Muscle of back (tissue), 13 donors: ENCODE measurements at places on chromosomes 7 and 10. TPM values are rescaled to one million over a fixed set of nuclear protein-coding genes. Genes with fewer than 3 reads are reported as not detected.

DNA sequence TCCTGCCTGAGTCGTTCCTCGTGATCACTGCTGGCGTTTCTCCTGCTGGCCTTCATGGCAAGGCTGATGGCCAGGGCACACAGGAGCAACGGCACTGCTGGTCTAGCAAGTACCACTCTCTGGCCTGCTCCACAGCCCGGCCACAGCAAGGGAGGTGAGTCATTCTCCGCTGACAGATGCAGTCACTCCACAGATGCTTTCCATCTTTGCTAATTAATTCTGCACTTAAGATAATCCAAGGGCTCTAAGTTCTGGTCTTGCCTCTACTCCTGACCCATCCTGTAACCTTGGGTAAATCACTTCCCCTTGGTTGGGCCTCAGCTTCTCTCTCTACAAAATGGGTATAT, 244.4 kb downstream of the RPS24 start:
- no peak for DNase-seq

The SLC13A4 gene
- 1.3 TPM for polyA plus RNA-seq

The FKBP6 gene
- 0.22 TPM for polyA plus RNA-seq

DNA sequence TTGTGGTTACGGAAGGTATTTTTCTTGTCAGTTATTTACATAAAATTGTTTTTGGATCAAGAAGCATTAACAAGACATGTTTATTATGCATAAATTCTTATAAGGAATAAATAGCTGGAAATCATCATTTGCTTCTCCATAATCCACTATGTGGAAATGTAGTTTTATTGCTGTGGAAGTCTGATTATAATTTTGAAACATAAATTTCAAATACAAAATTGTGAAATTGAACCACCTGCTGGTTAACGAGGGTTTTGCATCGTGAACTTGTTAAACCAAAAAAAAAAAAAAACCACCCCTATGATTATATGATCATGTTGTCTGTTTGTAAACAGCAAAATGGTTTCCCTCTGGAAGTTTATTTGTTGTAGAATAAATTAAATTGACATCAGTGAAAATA, 25.9 kb downstream of the ABRAXAS2 start:
- DNase-seq, result peak; percentile 25

The ZFAND2A gene
- 15.9 TPM for polyA plus RNA-seq

GRCh38 chr7:19932549-19933249, 159.3 kb upstream of the TMEM196 start:
- no peak for DNase-seq

DNA sequence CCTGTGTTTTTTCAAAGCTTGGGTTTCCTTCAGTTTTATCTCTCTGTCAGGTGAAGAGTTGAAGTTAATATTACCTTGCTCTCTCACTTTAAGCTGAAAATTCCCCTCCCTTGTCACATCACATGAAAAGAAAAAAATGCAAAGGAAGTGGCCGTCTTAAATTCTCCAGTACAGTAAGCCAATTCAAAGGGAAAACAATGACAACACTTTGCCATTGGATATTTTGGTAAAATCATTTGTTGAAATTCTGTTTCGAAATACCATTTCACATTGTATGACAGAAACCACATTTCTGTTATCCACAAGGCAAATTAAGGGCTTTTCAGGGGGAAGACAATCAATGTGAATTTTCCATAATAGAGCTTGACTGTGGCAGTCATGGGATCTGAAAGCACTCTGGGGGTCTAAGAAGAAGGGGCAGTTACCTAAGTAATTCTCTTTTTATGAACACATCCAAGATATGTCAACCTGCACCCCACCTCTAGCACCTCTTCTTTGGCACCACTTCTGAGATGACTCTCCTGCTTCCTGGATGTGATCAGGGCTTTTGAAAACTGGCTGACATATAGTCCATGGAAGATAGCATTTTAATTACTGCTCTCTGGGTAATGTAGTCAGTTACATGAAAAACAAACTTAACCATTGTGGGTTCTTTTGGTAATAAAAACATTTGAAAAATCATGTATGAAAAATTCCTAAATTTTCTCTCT, 63.8 kb downstream of the ENTPD1 start:
- DNase-seq, result no peak

- no peak for DNase-seq
Observed at GRCh38 chr10:110370006-110370405, 65.3 kb upstream of the SMNDC1 start.

DNA sequence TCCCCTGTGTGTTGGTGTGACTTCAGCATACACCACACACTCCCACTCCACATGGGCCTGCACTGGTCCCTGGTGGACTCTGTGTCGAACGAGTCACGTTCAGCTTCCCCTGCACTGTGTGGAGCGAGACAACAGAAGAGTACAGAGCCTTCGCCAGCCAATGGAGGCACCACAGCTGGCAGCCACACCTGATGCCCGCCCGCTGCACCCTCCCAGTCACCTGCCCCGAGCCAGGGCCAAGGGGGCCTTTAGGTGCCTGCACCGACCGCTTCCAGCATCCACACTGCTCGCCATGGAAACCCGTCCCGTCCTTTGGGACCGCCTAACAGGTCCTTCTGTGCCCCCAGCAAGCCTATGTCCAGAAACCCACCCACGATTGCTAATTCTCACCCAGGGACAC, 9.2 kb downstream of the FOXL3 start:
- no peak for DNase-seq

- DNase-seq, result no peak
Observed at GRCh38 chr10:111037858-111038257, 39.0 kb upstream of the ADRA2A start.

GRCh38 chr7:113289140-113289740, 170.9 kb upstream of the SMIM30 start:
- DNase-seq, result no peak

GRCh38 chr10:4894335-4894734, 68.3 kb downstream of the AKR1E2 start:
- DNase-seq, result no peak

DNA sequence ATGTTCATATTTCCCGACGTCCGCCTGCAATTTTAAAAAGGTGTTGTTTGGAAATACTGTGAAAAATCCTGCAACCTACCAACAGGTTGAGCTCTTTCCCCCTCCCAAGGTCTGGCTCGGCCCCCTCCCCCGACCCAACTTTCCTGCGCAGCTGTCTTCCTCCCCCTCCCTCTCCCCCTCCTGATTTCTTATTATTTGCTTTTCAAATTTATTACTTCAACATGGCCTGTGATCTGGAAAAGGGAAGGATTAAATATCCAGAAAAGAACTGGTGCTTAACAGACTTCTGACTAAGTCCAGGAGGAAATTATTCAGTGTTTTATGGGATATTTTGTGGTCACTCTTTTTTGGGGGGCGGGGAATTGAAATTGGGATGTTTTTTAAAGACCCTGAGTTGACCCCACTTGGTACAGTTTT, 2.4 kb downstream of the ARID5B start:
- DNase-seq, result no peak

The OR2A7 gene
- polyA plus RNA-seq, result 2.7 TPM

DNA sequence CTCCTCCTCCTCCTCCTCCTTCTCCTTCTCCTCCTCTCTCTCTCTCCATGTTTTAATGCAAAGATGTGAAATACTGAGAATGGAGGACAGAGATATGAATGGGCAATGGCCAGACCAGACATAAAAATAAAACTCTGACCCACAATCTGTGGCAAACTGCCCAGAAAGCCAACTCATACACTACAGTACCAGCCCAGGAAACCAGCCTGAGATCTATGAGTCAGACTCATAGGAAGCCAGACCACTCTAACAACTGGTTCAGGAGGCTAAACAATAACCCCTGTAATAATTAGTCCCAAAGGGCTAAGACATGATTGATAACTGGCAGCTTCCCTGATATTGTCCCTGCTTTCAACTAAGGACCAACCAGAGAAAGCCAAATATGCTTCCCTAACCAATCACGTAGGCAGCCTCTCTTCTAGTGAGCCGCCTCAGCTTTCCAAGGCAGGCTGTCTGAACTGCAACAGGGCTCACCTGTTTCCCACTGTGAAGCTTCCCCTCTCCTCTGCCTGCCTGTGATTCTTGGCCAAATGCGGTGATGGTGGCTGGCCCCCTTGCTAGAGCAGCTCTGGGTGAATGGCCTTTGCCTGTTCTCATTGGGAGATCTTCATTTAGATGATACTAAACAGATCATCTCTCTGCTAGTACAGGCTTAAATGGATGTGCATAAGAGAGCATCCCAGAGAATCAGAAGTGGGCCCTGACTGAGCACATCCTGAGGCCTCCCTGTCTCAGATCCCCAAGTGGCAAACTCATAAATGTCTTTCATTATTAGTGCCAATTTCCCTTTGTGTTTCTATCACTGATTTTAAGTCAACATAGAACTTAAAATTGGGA, 817.6 kb downstream of the TNS3 start:
- no peak for DNase-seq

DNA sequence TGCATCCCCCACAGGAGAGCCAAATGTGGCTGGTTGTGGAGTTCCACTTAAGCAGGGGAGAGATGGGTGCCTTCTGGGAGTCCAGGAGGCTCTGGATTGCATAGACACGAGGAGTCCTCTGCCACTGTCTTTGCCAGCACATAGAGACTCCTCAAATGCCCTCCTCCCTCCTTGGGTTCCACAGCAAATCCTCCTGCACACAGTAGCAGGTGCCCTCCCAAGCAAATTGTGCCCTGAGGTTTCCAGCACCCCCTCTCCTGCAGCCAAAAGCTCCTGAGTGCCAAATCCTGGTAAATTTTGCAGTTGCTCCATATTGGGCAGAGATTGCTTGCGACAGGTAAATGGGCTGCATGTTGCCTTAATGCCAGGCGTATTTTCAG, 5.8 kb downstream of the EVX1 start:
- no peak for DNase-seq

The CLRN3 gene
- not detected for polyA plus RNA-seq

The CALHM3 gene
- polyA plus RNA-seq, result not detected

DNA sequence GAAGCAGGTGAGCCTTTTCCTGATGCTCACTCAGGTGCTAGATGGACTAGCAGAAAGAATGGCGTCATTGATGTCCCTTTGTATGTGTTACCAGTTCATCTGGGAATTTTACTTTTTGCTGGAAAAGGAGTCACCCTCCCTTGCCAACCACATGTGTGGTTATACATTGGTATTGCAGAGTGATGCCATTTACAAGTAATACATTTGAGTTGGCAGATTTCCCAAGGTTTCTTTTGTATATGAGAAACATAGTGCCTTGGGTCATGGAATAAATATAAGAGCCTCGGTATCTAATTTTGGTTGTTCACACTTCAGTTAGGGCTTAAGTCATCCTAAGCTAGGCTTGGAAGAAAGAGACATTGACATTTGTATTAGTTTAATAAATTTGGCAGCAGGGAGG, 10.4 kb upstream of the ATXN7L1 start:
- DNase-seq, result no peak

GRCh38 chr10:132938472-132939339, 3.7 kb downstream of the CFAP46 start:
- DNase-seq, result no peak

- DNase-seq, result peak; percentile 68
Observed at GRCh38 chr10:110803830-110804338, 67.8 kb upstream of the PDCD4 start.

- no peak for DNase-seq
Observed at GRCh38 chr10:64486149-64486548, 964.9 kb downstream of the REEP3 start.

The ACSM6 gene
- polyA plus RNA-seq, result 0.09 TPM

The CFAP43 gene
- 0.32 TPM for polyA plus RNA-seq

- DNase-seq, result peak; percentile 70
Observed at GRCh38 chr10:31321396-31321941, 2.5 kb downstream of the ZEB1 start.

GRCh38 chr10:102504179-102504975, 605 bp downstream of the SUFU start:
- DNase-seq, result peak; percentile 36

DNA sequence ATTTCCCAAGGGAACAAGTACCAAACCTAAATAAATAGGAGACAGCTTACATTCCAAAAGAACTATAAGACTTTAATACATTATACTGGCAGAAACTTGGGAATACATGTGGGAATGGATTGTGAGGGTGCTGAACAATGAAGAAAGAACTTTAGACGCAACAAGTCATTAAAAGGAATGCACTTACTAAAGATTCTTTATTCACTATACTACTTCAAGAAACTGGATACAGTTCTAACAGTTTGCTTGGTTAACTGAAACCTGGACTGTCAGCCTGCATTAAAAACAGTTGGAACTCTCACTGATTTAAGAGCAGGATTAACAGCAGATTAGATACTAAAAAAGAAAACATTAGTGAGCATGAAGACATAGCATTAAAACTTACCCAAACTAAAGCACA, 12.0 kb downstream of the CACUL1 start:
- no peak for DNase-seq

The VWA2 gene
- polyA plus RNA-seq, result 0.22 TPM

- DNase-seq, result no peak
Observed at GRCh38 chr7:27619492-27619891, 43.2 kb downstream of the HIBADH start.

The RABGEF1 gene
- polyA plus RNA-seq, result 23.2 TPM

The ARMC3 gene
- not detected for polyA plus RNA-seq

DNA sequence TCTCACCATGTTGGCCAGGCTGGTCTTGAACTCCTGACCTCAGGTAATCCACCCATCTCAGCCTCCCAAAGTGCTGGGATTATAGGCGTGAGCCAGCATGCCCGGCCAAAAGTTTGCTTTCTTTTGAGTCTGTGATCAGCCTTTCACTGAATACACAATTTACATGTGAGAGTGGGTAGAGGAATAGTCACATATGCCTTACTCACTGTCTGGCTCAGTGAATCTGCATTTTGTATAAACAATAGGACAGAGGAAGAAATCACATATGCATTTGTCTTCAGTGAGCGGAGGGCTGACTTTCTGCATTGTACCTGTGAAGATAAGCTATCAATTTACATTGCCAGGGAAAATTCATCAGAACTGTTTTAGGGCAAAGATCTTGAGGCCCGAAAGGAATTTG, 2.5 kb upstream of the TECPR1 start:
- DNase-seq, result no peak

DNA sequence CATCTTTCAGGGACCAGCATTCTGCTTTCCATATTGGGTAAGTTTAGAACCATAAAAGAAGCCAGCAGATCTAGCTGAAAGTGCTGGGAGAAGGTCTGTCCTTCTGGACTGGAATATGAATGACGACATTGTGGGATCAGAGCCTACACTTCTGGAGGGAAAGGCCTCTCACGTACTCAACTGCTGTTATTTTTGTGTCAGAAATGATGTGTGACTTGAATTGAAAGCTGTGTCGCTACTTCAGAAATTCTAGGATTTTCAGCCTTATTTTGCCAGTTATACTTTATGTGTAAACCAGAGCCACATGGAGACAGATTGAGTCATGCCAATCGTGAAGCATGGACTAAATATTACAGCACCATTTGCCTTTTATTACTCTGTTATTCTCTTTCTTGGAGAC, 231.0 kb downstream of the KIAA1217 start:
- no peak for DNase-seq

GRCh38 chr7:34220506-34221185, 315.3 kb downstream of the BMPER start:
- no peak for DNase-seq

The ADAM8 gene
- polyA plus RNA-seq, result 1.5 TPM

The TRIM4 gene
- 15.5 TPM for polyA plus RNA-seq

DNA sequence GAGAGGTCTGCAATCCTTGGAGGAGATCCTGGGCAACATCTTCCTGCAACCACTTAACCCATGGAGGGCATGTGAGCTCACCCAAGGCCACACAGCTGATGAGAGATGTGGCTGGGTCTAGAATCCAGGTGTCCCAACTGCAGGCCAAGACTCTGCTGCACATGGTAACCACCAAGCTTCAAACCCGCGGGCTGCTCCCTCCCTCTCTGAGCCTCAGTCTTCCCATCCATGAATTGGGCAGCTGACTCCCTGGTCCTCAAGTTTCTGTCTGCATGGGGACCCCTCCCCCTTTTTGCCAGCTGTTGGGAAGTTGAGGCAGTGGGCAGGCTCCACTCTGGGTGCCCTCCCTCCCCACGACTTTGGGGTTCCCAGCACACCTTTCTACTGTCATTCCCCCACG, 20.9 kb upstream of the INMT start:
- no peak for DNase-seq
